B cell (primary cell): ENCODE measurements at places on chromosomes 2 and 18.

DNA sequence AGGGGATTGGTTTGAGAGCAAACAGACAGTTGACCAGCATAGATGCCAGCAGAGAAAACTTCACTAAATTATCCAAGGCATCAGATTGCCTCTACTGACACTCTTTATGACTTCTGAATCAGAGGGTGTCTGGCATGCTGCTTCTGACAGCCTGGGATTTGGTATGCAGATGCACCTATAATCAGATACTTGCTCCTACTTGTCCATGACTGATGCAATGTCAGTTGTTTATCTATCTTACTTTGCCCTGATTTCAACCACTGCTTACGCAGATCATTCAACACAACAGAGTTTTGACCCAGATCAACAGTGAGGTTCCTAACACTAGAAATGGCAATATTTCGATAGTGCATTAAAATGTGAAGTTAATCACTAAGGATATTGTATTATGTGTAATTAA, 22.6 kb upstream of the CALCRL start:
- H3K27me3 ChIP-seq, result no peaks in the 10 kb centered on the region
- no peak overlapping the region for H3K4me3 ChIP-seq
- H3K4me1 ChIP-seq, result no peaks in the 10 kb centered on the region
- H3K27ac ChIP-seq, result no peak overlapping the region
- DNase-seq, result no peak
- H3K36me3 ChIP-seq, result no peaks in the 10 kb centered on the region

GRCh38 chr2:147456779-147457178, 388.1 kb upstream of the ACVR2A start:
- no peaks in the 10 kb centered on the region for H3K27me3 ChIP-seq
- no peaks in the 10 kb centered on the region for H3K4me1 ChIP-seq
- no peaks in the 10 kb centered on the region for H3K36me3 ChIP-seq
- no peak for DNase-seq
- no peak overlapping the region for H3K4me3 ChIP-seq
- no peak overlapping the region for H3K27ac ChIP-seq

DNA sequence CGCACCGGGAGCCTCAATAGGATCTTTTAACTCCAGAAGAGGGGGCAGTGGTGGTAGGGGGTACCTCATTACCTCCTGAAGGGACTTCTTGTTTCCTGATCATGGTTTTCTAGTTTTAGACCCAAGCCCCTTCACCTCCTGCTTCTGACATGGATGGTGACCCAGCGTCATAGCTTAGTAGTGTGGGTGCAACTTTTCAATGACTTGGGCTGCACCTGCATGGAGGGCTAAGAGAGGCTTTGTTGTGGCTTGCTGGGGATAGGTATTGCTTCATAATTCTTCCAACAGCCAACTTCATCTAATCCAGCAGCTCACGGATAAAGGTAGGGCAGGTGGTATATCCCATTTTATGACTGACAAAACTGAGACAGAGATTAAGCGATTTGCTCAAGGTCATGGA, 3.0 kb downstream of the SLC1A4 start:
- peaks cover 24% of the 10 kb centered on the region for H3K4me1 ChIP-seq
- no peak for DNase-seq
- H3K27me3 ChIP-seq, result no peaks in the 10 kb centered on the region

DNA sequence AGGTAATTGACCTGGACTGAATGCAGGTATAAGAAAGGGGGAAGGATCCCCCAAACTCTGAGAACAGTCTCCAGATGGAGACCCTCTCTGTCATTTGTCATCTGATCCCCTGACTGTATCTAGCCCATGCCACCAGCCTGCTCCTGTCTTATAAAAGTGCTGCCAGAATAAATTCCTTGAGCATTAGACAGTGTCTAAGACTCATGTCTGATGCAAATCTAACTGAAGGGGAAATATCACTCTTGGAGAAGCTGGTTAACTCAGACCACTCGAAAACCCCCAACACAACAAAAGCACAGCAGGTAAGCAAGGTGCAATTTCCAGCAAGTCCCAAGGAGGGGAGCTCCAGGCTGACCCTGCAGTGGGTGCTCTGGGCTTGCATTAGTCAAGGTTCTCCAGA, 40.9 kb upstream of the KDM3A start:
- no peaks in the 10 kb centered on the region for H3K27me3 ChIP-seq
- H3K27ac ChIP-seq, result no peak overlapping the region
- no peak for DNase-seq
- H3K4me1 ChIP-seq, result peaks cover 5% of the 10 kb centered on the region

- H3K27ac ChIP-seq, result no peak overlapping the region
- no peaks in the 10 kb centered on the region for H3K4me1 ChIP-seq
- no peaks in the 10 kb centered on the region for H3K36me3 ChIP-seq
- H3K27me3 ChIP-seq, result no peaks in the 10 kb centered on the region
- no peak overlapping the region for H3K4me3 ChIP-seq
- DNase-seq, result no peak
Observed at GRCh38 chr2:105378276-105378840, 20.5 kb downstream of the FHL2 start.

GRCh38 chr2:237732070-237732469, 66.5 kb upstream of the RBM44 start:
- no peaks in the 10 kb centered on the region for H3K36me3 ChIP-seq
- no peak overlapping the region for H3K27ac ChIP-seq
- DNase-seq, result no peak
- H3K4me1 ChIP-seq, result peaks cover 3% of the 10 kb centered on the region
- no peaks in the 10 kb centered on the region for H3K27me3 ChIP-seq

GRCh38 chr18:58580078-58580477, 48.8 kb downstream of the ALPK2 start:
- no peaks in the 10 kb centered on the region for H3K27me3 ChIP-seq
- H3K36me3 ChIP-seq, result no peaks in the 10 kb centered on the region
- H3K4me1 ChIP-seq, result peaks cover 7% of the 10 kb centered on the region
- no peak overlapping the region for H3K4me3 ChIP-seq
- H3K27ac ChIP-seq, result no peak overlapping the region

GRCh38 chr2:230716588-230716987, 3.9 kb downstream of the CAB39 start:
- no peak overlapping the region for H3K4me3 ChIP-seq
- peaks cover 2% of the 10 kb centered on the region for H3K36me3 ChIP-seq
- peaks cover 52% of the 10 kb centered on the region for H3K4me1 ChIP-seq
- H3K27me3 ChIP-seq, result no peaks in the 10 kb centered on the region
- H3K27ac ChIP-seq, result no peak overlapping the region

- DNase-seq, result no peak
- H3K27me3 ChIP-seq, result no peaks in the 10 kb centered on the region
- H3K36me3 ChIP-seq, result no peaks in the 10 kb centered on the region
- no peak overlapping the region for H3K27ac ChIP-seq
Observed at GRCh38 chr2:222174450-222174849, 124.3 kb downstream of the PAX3 start.

GRCh38 chr2:181077128-181077709, 96.8 kb downstream of the UBE2E3 start:
- no peaks in the 10 kb centered on the region for H3K27me3 ChIP-seq
- peak; percentile 70 for DNase-seq
- H3K27ac ChIP-seq, result no peak overlapping the region
- no peaks in the 10 kb centered on the region for H3K4me1 ChIP-seq
- peaks cover 1% of the 10 kb centered on the region for H3K36me3 ChIP-seq

- H3K36me3 ChIP-seq, result no peaks in the 10 kb centered on the region
- H3K4me3 ChIP-seq, result no peak overlapping the region
- peaks cover 33% of the 10 kb centered on the region for H3K4me1 ChIP-seq
- no peak overlapping the region for H3K27ac ChIP-seq
- no peaks in the 10 kb centered on the region for H3K27me3 ChIP-seq
Observed at GRCh38 chr2:239288237-239288636, 112.6 kb downstream of the HDAC4 start.

GRCh38 chr18:47775961-47776360, 154.5 kb downstream of the SMAD2 start:
- no peaks in the 10 kb centered on the region for H3K4me1 ChIP-seq
- no peak for DNase-seq
- no peak overlapping the region for H3K27ac ChIP-seq
- H3K27me3 ChIP-seq, result no peaks in the 10 kb centered on the region
- H3K4me3 ChIP-seq, result no peak overlapping the region

DNA sequence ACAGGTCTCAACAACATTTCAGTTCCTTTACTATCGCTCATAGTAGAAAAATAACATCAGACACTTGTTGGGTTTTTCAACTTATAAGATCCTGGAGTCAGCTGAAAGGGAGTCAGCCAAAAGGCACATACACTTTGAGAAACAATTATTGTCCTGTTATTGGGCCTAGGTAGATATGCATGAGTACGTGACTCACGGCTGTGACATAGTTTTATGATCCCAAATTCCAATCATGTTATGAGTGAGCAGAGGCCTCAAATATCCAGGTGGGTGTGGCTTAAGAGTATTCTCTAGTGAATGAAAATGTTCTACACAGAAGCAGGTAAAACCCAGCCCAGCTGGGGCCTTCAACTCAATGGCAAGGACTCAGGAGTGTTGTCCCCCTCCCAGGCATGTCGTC, 27.2 kb downstream of the SERPINB8 start:
- H3K27me3 ChIP-seq, result no peaks in the 10 kb centered on the region
- no peaks in the 10 kb centered on the region for H3K4me1 ChIP-seq
- DNase-seq, result no peak

- no peak overlapping the region for H3K4me3 ChIP-seq
- H3K27me3 ChIP-seq, result no peaks in the 10 kb centered on the region
- H3K27ac ChIP-seq, result no peak overlapping the region
- H3K36me3 ChIP-seq, result no peaks in the 10 kb centered on the region
- no peak for DNase-seq
Observed at GRCh38 chr2:184113696-184114403, 484.5 kb upstream of the ZNF804A start.

GRCh38 chr18:42030586-42031182, 75.7 kb downstream of the PIK3C3 start:
- no peak overlapping the region for H3K4me3 ChIP-seq
- H3K4me1 ChIP-seq, result no peaks in the 10 kb centered on the region
- no peaks in the 10 kb centered on the region for H3K27me3 ChIP-seq
- H3K36me3 ChIP-seq, result peaks cover 26% of the 10 kb centered on the region

- H3K36me3 ChIP-seq, result peaks cover 12% of the 10 kb centered on the region
- DNase-seq, result no peak
- H3K27ac ChIP-seq, result no peak overlapping the region
- peaks cover 4% of the 10 kb centered on the region for H3K27me3 ChIP-seq
- H3K4me1 ChIP-seq, result peaks cover 17% of the 10 kb centered on the region
Observed at GRCh38 chr18:2910261-2910660, 63.5 kb downstream of the EMILIN2 start.

DNA sequence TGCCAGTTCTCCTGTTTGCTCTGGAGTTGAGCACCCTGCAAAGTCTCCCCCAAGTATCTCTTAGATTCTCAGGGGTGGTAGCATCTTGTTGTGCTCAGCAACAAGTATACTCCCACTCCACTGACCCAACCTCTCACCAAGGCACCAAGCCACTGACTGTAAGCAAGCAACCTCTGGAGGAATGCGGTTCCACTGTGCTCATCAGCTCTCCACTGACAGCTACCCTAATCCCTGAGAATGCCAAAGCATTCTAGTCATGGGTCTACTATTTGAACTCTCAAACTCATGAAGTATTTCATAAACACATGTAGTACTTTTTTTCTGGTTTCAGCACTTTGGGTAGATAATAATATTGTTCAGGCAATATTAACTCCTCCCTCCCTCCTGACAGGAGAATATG, 170.0 kb downstream of the EPHA4 start:
- no peak for DNase-seq
- no peaks in the 10 kb centered on the region for H3K27me3 ChIP-seq
- no peak overlapping the region for H3K4me3 ChIP-seq

- no peak overlapping the region for H3K27ac ChIP-seq
- no peaks in the 10 kb centered on the region for H3K27me3 ChIP-seq
- no peak overlapping the region for H3K4me3 ChIP-seq
- H3K4me1 ChIP-seq, result no peaks in the 10 kb centered on the region
- H3K36me3 ChIP-seq, result no peaks in the 10 kb centered on the region
- DNase-seq, result no peak
Observed at GRCh38 chr2:238920601-238921001, 72.7 kb downstream of the TWIST2 start.

- DNase-seq, result no peak
- no peak overlapping the region for H3K27ac ChIP-seq
- no peak overlapping the region for H3K4me3 ChIP-seq
Observed at GRCh38 chr18:78352910-78353309, 626.7 kb upstream of the SALL3 start.

DNA sequence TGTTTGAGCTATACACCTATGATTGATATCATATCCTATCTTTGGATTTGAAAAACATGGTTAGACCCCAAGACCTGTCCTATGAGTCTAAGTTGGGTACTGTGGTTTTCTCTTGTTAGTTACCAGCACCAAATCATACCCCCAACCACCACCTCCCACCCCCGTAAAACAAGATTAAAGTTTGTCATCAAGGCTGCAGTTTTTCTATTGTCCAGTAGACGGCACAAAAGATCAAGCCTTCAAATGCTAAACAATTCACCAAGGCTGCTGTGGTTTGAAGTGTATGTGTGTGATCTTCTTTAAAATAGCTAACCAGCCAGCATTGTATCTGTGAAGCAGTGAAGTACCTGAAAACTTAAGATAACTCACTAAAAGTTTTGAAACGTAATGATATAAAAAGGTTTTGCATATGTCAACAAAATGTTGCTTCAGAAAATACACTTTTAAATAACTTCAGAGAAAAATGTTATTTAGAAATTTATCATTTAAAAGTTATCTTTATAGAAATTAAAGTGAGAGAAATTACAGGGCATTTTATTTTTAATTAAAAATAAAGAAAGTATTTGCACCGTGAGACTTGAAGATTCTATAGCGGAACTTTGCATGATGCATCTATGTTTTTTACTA, 5.8 kb upstream of the MEIS1 start:
- peaks cover 38% of the 10 kb centered on the region for H3K27me3 ChIP-seq
- no peak overlapping the region for H3K27ac ChIP-seq
- H3K4me1 ChIP-seq, result peaks cover 14% of the 10 kb centered on the region

DNA sequence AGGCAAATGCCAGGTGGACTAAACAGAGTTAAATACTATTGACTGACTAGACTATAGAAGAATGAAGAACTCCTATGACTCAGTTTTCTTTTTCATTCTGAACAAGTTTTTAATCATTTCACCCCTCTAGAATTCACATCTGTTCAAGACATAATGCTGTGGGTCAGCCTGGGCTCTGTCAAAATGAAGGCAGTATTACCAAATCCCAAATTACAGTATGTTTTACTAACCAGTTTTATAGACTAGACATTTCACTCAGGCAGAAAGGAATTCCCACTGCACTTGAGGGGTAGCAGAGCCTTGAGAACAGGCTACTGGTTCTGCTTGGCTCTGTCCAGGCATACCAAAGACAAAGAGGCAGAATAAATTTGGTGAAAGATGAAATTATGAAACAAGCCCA, 511.7 kb downstream of the EPHA4 start:
- no peaks in the 10 kb centered on the region for H3K27me3 ChIP-seq
- DNase-seq, result no peak
- no peak overlapping the region for H3K27ac ChIP-seq
- H3K36me3 ChIP-seq, result no peaks in the 10 kb centered on the region
- H3K4me3 ChIP-seq, result no peak overlapping the region

DNA sequence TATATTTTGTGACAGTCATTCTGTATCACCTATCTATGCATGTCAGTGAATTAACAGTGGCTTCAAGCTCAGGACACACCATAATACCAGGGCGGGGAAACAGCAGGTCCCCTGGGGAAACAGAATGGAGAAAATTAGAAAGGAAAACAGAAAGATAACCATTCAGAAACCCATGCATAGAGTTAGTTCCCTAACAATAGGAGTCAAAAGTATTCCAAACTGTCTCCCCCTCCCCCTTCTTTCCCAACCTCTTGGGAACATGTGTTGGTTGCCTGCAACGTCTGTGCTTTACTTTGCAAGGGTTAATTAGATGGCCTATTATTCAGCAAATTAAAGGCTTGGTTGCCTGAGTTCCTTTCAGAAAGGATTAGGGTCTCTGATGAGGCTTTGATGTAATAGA, 176.4 kb downstream of the MYO3B start:
- no peaks in the 10 kb centered on the region for H3K27me3 ChIP-seq
- H3K36me3 ChIP-seq, result no peaks in the 10 kb centered on the region
- no peak overlapping the region for H3K27ac ChIP-seq
- no peak for DNase-seq
- no peak overlapping the region for H3K4me3 ChIP-seq
- H3K4me1 ChIP-seq, result no peaks in the 10 kb centered on the region
